Hindlimb muscle (tissue), 1 donor: ENCODE measurements at places on chromosomes 13 and 19.

GRCh38 chr19:33821871-33822270 is 25.2 kb downstream of the KCTD15 start:
- DNase-seq, result no peak

GRCh38 chr13:49112782-49113525 is 107.2 kb upstream of the MLNR start:
- DNase-seq, result no peak

DNA sequence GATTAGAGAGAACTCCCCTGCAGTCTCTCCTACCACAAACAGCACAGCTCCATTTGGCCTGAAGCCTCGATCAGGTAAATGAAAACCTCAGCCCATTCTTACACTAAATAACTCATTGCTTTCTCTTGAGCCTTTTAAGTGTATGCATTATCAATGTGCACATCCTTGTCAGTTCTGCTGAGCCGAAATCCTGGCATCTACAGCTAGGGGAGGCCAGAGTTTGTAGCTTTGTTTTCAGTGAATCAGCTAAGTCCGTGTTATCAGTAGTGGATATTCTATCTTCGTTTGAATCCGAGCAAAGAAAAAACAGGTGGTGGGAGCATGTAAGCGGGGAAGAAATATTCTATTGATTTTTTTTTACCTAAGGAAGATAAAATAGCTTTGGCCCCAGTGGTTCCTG is 84.4 kb downstream of the ESD start:
- no peak for DNase-seq

DNA sequence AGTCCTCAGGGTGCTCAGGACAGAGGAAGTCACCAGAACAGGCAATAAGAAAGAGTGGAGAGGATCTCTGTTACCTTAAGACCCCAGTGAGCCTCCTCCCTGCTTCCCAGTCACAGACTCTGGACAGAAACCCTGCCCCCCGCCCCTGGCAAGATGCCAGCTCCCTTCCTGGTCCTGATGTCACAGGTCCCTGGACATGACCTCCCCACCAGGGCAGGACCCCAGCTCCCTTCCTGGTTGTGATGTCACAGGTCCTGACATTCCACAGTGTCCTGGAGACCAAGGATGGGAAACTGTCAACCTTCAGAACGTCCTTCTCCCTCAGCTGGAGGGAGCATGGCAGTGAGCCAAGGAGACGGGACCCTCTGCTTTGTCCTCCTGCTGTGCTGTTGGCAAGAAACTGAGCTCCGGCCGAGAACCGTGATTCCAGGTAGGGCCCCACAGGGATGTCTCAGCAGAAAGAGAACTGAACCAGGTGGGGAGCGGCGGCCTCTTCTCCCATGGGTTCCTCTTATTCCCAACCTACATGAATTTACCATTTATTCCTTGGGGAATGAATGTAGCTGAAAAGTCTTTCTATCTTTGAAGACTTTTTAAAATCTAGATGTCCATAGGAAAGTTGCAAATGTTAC is at the start of gene SPACA7:
Gene SPACA7 (plus strand): TSS at position 306 of the 632 bp plus-strand sequence. CDS start 31 bp downstream, at position 337.
- no peak for DNase-seq

DNA sequence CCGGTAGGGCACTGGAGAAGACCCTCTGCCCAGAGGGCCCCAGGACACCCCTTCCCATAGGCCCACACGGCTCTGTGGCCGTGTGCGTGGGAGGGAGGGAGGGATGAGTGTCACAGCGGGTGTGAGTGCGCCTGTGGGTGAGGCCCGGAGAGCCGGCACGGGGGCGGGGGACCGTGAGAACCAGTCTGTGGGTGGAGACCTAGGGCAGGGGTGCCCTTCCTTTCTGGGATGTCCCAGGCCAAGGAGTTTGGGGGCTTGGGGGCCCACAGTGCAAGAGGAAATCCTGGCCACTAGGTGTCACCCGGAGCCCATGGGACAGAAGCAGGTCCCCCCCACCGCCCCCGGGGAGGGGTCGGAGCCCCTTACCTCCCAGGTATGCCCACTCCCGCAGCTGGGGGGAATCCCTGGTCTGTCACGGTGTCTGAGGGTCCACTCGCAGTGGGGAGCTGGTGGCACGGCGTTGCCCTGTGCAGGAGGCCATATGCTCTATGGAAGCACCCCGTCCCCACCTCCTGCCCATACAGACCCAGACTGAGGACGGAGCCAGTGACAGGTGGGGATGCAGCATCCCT is 16.0 kb upstream of the SLC7A10 start:
- DNase-seq, result no peak

GRCh38 chr13:31587698-31588266 is 151.5 kb upstream of the RXFP2 start:
- no peak for DNase-seq

- no peak for DNase-seq
These were observed 1082.9 kb downstream of the UQCRFS1 start for GRCh38 chr19:28130066-28130511.

DNA sequence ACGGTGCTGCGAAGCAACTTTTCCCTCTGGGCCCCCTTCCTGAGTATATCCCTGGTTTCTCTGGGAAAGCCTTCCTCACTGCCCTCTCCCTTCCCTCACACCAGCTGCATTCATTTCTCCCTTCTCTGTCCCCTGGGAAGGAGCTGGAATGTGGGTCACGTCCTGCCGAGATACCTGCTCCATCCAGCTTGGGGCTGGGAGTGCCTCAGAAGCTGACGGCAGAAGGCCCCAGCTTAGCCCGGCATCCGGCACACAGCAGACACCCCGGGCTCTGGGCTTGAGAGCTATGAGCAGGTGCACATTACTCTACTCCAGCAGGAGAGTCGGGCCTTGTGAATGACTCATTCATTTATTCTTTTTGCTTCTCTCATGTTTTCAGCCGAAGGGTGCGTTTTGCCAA is 170.6 kb downstream of the TEX29 start:
- DNase-seq, result no peak

DNA sequence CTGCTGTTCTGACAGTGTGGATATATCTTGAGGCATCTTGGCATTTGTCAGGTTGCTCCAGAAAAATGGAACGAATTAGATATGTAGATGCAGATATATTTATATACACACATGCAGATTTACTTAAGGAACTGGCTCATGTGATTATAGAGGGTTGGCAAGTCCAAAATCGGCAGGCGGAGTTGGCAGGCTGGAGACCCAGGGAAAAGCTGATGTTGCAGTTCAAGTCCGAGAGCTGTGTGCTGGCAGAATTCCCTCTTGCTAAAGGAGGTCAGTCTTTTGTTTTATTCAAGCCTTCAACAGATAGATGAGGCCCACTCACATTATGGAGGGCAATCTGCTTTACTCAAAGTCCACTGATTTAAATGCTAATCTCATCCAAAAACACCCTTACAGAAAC is 24.4 kb upstream of the CSNK1A1L start:
- peak; percentile 50 for DNase-seq
